T-helper 2 cell (primary cell): ENCODE measurements at places on chromosomes 4 and X.

DNA sequence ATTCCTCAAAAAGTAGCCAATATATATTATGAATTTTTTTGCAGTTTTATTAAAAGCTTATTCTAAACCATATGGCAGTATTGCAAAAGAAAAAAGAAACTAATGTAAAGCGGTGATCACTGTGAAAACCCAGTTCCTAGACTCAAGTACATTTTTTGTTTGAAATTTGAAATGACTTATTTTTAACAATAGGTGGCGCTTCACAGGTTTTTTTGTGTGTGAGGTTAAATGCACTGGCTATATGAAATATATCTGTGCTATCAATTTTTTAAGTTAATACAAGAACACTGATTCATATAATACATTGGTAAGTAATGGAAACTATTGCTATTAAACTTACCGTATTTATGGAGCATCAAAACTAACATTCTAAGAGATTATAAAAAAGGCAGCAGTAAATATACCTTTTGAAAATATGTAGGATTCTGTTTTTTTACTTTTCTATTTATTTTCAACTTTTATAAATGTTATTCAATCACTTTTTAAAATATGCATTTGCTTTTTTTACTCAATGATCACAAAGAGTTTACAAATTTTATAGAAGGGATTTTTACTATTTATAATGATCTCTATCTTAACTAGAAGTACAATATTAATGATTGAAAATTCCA is 5.6 kb upstream of the SPRY1 start:
- no peak for DNase-seq

DNA sequence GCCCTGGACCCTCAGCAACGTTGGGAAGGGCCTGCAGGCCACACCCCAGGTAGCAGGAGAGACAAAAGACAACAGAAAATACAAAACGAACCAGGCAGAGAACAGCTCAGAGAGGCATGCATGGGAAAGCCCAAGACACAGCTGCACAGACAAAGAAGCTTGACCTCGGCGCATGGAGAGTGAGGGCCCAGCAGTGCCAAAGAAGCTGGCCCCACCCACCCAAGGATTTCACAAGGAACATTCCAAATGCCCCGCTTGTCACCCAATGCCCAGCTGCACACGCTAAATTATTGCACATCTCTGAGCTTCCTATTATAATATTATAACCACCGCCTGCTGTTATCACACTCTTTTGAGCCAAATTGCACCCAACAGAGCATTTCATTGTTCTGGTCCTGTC is 147.7 kb upstream of the TBL1X start:
- no peak for DNase-seq

GRCh38 chrX:6024204-6024603 is 204.5 kb downstream of the NLGN4X start:
- no peak for DNase-seq

GRCh38 chr4:179165000-179165738 is 1722.9 kb upstream of the AGA start:
- DNase-seq = no peak

DNA sequence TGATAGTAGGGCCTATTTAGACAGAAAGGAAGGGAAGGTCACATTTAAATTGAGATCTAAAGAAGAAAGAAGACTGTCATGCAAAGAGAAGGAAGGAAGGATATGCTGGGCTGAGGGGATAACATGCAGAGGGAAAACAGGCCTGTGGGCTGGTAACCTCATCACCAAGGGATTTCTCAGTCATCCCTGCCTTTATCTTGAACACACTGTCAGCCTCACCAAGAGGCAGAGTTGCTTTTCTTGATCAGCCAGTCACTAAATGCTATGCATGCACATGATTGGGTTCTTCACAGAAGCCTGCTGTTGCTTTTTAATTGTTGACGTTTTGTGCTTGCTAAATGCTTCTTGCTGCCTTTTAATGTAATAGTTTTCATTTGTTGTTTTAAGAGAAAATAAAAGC is 113.0 kb downstream of the ARHGAP24 start:
- no peak for DNase-seq

DNA sequence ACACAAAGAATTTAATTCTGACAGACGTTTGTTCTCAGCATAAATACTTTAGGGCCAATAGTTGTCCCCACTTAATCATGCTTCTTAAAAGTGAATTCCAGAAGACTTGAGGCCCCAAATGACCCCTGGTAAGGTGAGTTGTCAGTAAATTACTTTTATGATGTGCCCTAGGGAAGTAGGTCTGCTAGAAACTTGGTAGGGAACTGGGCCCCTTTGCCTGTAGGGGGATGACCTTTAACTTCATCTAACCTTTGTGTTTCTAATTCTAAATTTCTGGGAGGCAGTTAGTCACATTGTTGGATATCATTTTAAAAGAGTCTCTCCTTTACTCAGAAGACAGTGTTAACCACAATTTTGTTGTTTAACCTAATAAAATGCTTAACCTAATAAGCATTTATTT is 28.8 kb downstream of the HHIP start:
- no peak for DNase-seq

GRCh38 chr4:40185830-40186664 is 10.8 kb upstream of the RHOH start:
- DNase-seq = no peak

DNA sequence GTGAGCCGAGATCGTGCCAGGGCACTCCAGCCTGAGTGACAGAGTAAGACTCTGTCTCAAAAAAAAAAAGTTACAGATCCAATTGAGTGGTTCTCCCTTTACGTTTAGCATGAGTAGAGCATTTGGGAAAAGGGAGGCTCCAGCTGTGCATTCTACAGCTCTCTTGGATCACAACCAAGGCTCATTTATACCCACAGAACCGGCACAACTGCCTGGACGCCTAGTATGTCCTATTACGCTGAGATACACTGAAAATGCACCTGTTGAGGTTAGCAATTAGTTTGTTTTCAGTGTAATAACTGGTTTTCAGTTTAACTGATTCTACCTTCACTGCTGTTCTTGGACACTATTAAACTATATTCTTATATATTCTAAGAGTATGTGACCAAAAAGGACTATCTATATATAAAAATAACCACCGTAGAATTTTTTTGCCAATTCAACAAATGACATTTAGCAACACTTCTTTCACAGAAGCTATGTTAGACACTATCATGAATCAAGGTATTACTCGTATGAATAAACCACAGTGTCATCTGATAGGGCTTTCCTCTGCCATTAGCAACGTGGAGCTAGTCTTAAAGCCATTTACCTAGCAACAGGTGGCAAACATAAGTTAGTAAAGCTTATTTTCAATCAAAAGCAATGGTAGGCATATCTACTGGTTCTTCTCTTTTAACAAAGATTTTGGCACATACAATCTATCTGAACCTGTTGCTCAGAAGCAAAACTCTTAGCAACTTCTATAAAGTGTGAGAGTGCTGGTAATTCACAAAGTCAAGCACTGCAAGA is 3.6 kb downstream of the OTUD4 start:
- no peak for DNase-seq

DNA sequence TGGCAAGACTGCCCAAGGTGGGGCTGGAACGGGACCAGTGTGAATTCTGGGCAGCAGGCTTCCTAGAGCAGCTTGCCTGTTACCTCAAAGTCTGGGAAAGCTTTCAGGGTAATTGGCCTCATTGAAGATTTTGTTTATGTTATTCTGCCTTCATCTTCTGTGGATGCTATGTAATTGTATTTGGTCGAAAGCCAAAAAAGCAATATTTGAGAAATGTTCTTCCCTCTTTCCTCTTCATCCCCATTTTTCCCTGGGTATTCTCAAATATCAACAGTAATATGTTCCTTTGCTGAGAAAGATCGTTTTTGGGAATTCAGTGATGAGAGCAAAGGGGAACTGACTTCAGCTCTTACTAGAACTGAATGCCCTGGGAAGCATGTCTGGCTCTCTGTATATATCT is 12.9 kb downstream of the TMEM131L start:
- DNase-seq = no peak

DNA sequence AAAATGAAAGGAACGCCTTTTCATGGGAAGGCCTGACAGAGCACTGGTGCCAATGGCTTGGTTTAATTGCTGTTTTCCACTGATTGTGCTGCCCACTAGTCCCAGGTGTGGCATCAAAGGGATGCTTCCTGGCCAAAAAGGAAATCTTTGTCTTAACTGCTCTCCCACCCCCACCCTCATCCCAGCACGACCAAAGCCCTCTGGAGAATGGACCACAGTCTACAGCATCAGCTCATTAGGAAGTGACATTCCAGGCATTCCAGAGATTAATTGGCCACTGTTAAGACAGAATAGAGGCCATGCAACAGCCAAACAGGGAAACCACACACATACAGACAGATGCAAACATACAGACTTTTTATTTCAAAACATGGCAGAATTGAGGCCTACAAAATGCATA is 143.2 kb downstream of the LHFPL1 start:
- no peak for DNase-seq

DNA sequence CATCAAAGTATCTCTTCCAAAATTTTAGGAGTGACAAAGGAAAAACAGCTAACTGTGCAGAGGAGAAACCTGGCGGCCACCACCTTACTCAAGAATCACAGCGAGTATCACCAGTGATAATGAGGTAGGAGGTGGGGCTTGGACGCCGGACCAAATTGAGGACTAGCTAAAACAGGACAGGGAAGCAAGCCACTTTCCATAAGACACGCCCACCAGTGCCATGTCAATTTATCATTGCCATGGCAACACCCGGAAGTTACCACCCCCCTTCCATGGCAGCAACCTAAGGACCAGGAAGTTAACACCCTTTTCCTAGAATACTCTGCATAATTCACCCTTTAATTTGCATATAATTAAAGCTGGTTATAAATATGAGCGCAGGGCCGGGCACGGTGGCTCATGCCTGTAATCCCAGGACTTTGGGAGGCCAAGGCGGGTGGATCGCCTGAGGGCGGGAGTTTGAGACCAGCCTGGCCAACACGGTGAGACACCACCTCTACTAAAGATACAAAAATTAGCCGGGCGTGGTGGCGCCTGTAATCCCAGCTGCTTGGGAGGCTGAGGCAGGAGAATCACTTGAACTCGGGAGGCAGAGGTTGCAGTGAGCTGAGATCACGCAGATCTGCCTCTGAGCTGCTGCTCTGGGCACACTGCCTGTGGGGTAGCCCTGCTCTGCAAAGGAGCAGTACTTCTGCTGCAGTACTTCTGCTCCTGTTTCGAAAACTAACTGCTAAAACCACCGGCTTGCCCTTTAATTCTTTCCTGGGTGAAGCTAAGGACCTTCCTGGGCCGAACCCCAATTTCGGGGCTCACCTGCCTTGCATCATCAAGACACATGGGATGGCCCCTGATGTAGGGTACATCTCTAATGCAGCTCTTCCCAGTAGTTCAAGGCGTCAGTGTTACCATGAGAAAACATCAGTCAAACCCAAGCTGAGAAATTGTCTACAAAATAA is 116.7 kb downstream of the HMX1 start:
- no peak for DNase-seq

DNA sequence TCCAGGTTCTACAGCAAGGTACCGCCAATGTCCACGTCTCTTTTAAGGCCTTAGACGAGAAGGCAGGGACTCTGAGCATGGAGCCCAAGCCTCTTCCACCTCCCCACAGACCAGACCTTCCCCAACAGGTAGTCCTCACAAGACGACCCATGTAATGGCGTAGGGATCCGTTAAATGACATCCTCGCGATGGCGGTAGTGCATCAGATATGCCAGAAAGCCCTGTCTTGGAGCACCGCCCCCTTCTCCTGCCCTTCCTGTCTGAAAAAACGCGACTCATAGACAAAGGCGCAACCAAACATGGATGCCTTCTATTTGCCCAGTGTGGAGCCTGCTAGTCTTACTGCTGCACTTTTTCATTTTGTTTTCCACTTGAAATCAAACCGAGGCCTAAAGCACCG is 185.4 kb downstream of the OR13H1 start:
- peak; percentile 74 for DNase-seq

GRCh38 chr4:109321232-109321631 is 18.8 kb upstream of the COL25A1 start:
- no peak for DNase-seq

- DNase-seq = no peak
Observed at GRCh38 chr4:171891038-171891437, 77.8 kb downstream of the GALNTL6 start.

DNA sequence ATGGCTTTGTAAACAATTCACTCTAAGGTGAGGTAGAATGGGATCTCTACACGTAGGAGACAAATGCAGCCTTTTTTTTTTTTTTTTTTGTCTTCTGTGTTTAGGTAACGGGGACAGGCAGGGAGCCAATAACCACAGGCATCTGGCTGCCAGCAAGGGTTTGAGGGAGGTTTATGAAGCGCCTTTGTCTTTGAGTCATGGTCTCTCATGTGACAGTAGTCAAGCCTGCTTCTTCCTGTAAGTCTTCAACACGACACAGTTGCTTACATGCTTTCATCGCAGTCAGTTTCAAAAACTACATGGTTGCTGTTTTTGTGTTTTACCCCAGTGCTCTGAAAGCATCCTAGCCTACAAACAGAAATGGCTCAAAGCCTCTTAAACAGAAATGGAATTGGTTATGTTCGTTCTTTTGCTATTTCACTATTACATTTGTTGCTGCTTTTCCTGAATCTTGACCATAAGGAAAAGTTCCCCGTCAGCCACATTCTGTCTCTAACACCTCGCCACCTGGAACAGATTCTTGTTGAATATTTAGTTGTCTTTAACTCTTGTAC is 127.8 kb upstream of the METTL14 start:
- DNase-seq = no peak

DNA sequence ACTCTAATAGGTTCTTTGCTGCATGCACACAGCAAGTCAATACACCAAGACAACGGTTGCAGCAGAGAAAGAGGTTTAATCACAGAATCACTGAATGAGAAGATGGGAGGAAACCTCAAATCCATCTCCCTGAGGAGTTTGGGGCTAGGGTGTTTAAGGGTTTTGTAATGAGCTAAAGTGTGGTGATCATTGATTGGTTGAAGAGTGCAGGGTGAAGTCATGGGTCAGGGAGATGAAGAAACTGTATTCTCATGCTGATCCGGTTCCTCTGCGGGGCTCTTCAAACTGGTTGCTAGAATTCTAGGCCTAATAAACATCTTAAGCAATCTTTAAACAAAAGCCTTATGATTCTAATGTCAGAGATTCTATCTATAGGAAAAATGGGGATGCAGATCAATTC is 432.5 kb upstream of the FAM47C start:
- DNase-seq = no peak

- DNase-seq = no peak
Observed at GRCh38 chr4:11548597-11549082, 119.9 kb upstream of the HS3ST1 start.

DNA sequence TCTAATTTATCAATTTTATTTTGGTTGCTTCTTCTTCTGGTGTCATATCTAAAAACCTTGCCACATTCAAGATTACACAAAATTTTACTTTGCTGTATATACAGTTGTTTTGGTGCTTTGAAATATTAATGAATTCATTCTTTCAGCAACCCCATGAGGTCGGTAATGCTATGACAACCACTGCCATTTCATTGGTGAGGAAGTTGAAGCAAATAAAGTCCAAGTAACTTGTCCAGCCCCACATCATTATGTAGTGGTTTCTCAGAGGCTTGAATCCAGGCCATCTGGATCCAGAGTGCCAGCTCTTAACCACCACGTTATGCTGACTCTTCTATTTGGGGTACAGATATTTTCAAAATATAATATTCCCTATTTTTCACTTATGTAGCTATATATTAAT is 42.2 kb downstream of the UGT2A3 start:
- DNase-seq = no peak

- no peak for DNase-seq
Observed at GRCh38 chr4:84875636-84876371, 90.7 kb downstream of the WDFY3 start.

GRCh38 chr4:40199999-40200874 is 3.4 kb downstream of the RHOH start:
- peak; percentile 96 for DNase-seq

- DNase-seq = no peak
Observed at GRCh38 chr4:73341454-73341853, 62.6 kb upstream of the ALB start.
